ENCODE measurements at places on chromosomes 12 and 14.

DNA sequence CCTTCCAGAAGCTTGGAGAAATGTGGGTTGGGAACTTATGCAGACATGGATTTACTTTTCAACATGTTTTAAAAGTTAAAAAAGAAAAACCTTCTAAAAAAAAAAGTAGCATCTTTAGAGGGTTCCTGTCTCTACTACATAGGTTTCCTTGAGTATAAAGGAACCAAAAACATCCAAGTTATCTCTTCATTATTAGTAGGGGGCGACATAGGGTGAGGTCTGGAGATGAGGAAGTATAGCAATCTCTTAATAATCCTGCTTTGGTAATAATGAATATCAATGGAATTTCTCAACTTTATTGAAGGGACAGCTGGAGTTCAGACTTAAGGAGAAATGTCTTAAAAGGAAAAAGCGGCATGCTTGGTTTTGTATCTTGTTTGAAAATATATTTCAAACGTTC, 6.5 kb upstream of the PLXNC1 start:
- DNase-seq, result no peak

- no peak for DNase-seq
Measured at GRCh38 chr14:32378284-32378683, 49.2 kb downstream of the AKAP6 start.

DNA sequence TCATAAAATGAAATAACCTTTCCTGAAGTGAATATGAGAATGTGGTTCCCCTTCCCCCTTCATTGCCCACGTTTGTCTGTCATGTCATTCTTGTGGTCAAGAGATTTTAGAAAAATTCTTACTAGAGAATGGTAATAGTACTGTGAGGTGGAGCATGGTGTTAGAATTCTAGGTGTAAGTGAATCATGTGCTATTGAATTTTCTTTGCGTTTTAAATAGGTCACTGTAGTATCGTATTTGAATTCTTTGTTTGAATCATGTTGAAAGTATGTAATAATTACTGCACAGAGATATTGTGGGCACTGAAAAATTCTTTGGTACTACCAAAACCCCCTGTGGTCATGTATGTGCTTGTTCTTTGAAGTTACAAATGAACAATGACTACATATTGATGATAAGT, 49.9 kb downstream of the FUT8 start:
- DNase-seq, result peak; percentile 24

DNA sequence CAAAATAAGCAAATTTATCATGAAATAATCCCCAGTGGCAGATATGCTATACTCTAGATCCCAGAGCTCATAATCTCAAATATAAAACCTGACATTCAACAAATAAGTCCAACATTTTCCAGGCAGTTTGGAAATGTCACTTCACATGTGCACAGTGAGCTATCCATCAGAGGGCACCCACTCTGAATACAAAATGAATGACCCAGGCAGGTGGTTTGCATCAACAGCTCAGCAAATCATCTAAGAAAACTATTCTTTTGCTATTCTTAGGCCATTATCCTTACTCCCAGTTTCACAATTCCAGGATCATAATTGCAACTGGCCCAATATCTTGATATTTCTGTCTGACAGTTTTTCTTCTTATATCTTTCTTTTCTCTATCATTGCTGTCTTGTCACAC, 38.5 kb downstream of the TRIM9 start:
- no peak for DNase-seq

DNA sequence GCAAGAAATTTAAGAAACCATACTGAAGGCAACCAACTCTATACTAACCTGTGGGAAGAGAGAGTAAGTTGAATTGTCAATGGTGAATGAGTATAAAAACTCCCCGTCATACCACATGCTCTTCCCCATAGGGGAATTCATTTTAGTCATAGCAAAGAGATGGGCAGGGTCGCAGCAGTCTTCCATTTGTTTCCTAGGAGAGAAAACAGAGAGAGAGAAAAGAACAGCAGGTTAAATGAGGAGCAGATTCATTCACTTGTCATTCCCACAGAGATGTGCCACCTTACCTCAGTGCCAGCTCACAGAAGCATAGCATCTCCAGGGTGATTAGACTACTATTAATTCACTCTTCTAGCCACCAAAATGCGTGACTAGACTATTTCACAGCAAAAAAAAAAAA, 47.4 kb downstream of the ST8SIA1 start:
- no peak for DNase-seq

DNA sequence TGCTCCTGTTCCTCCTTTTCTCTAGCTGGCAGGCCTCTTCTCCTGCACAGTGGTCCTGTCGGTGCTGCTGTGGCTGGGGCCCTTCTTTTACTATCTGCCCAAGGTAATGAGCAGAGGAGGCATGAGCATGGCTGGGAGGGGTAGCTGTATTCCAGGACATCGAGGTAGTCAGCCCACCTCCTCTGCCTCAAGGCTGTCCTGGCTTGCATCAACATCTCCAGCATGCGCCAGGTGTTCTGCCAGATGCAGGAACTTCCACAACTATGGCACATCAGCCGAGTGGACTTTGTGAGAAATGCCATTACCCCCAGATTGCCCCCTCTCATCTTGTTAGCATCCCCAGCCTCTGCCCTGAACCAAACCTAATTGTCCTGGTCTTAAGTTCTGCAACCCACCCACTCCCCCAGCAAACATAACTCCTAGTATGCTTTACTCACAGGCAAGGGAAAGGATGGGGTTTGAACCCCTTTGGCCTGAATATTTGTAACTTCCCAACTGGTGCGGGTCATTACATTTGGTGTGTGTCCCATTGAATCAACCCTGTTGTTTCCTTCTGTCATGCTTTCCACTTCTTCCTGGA, 9.1 kb downstream of the B4GALNT1 start:
- DNase-seq, result no peak

DNA sequence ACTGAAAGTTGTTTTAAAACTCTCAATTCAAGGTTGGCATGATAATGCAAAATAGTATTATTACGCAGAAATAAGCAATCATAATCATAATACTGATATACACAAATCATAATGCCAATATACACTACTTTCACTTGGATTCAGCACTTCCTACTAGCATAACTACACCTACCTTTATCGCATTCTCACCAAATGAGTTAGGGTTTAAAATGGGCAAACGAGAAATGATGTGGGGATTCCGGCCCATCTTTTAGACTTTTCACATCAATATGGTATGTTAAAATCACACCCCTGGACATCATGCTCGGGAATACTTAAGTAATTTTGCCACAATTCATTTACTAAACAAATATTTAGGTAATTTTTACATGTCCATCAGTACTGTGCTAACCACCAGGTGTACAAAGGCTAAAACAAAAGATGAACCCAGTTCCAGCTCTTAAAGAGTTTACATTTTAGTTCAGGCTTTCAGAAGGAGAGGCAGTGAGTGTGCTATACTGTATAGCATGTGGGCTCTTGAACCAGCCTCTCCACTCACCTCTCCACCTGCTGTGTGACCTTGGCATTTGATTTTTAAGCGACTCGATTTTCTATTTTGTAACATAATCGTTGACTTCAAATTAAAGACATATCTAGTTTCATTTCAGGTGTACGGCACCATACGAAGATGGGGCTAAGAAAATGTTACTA, 1.1 kb upstream of the USP15 start:
- no peak for DNase-seq

DNA sequence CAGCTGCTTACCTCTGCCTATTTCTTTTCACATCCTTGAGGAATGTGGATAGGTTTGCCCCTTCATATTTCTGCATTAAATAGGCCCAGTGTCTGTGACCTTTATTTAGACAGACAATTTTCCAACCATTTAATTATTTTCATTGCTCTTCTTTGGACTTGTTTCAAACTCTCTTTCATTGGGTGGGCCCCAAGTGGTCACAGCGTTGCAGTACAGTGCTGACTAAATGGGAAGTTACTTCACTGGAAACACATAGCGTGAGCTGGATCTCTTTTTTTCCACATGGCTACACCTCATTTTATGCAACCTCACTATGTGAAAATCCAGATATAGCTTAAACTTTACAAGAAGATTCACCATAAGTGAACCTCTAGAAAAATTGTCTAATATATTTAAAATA, 438.9 kb downstream of the ADAMTS20 start:
- no peak for DNase-seq

- DNase-seq, result no peak
Measured at GRCh38 chr12:14849661-14850060, 6.3 kb upstream of the ART4 start.

DNA sequence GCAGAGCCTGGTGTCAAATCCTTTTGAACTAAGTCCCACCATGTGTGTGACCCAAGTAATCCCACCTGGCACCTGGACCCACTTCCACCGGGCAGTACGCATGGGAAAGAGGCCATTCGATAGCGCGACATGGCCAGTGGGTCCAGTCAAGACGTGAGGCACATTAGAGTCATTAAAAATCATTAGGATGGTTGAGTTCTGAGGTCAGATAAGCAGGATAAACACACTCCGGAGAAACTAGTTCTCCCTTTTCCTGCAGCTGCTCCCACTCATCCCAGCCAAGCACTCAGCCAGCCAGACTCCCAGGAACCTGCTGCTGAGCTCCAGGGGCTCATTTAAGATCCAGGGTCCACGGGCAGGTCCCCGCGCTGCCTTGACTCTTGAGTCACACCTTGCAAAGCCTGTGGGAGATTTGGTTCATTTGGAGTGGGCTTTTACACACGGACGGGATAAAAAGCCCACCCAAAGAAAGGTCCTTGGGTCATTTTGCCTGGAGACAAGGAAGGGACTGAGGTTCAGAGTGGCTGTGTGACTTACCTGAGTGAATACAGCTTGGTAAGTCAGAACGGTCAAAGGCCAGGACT, 313.9 kb downstream of the BCL11B start:
- no peak for DNase-seq

DNA sequence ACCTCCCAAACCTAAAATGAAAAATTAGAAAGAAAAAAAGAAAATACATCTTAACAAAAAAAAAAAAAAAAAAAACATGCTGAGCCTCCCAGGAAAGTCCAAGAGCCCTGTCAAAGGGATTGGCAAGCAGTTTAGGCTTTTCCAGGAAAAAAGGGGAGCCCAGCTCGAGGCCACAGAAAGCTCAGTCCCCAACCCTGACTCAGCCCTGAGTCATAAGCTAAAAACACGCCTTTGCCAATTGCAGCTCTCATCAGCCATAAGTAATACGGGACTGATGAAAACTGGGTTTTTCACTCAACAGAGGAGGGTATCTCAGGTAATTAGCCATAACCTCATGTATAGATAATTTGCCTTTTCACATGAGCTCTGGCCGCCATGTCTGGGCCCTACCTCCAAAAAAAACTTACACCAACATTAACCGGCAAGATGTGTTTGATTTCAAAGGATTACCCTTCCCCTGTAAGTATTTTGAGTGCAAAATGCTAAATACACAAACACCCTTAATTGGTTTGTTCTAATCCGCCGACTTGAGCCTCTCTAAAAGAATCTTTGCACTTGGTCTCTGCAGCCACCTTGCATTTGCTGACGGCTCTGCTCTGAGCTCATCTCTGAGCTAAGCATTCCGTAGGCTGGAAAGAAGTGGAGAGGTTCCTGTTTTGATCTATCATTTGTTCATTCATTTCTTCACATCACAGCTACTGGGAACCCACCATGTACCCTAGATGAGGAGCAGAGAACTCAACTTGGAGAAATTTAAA, 319.2 kb downstream of the BCL11B start:
- DNase-seq, result no peak

GRCh38 chr12:27822076-27822712, 42.2 kb upstream of the MANSC4 start:
- peak; percentile 73 for DNase-seq

DNA sequence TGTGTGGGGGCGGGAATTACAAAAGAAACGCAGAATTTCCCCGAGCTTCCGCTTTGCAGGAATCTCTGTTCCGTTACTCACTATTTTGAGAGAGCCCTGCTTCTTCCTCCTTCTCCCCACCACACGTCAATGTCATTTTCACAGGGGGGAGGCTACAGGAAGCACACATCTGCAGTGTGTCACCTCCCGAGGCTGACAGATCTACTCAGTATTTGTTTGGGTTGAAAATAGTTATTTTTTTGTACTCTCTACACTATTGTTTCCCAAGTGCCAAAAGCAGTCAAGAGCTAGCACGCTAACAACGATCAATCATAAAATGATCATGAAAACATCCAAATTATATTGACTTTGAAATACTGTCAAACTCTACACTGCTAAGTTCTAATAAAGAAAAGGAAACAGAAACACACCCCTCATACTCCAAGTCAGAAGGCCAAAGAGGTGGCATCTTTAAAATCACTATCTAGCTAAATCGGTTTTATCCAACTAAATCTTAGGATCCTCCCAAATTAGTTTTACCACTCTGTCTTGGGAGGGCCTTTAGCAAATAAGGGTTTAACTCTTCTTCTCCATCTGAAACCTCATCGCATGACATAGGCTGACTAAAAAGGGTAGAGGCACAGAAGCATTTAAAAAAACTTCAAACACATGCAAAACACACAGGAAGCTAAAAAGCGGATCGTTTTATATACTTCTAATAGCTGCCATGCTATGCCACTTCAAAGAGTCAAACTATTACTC, 51.8 kb downstream of the FOXN3 start:
- peak; percentile 48 for DNase-seq

DNA sequence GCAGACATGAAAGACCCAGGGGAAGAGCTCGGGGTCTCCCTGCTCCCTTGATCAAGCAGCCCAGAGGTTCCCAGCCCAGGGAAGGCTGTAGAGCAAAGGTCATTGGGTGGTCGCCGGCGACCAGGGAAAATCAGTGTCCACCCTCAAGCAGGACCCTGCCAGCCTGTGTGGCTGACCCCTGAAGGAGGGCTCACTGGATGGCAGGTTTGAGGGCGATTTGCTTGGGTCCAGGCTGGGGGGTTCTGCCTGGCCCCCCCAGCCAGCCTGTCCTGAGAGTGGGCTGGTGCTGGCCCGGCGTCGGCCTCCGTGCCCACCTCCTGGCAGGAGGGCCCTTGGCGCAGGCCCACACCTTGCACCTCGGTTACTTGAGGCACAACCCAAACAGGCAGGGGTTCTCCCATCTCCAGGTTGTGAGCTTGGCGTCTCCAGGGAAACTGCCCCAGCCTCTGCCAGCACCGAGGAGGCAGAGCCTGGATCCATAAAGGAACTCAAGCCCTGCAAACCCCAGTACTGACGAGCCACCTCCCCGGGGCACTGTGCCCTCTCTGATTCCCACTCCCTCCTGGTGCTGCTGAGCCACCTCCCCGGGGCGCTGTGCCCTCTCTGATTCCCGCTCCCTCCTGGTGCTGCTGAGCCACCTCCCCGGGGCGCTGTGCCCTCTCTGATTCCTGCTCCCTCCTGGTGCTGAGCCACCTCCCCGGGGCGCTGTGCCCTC, 329.0 kb upstream of the SFSWAP start:
- no peak for DNase-seq

- no peak for DNase-seq
Measured at GRCh38 chr12:89927226-89927698, 218.6 kb upstream of the ATP2B1 start.

DNA sequence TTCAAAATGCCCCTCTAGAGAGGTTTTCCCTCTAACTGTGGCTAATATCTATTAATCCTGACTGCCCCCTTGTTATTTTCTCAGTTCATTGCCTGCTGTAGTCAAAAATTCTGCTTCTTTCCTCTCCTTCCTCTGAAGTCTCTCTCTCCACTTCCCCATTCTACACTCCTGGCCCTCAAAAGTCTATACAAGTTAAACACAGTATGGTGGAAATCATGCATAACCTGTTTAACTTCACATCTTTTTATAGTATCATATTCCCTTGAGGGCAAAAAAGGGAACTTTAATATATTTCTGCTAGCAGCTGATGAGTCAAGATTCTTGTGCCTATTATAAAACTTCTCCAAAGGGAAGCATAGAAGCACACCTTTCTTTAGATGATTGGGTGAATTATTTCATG, 16.7 kb downstream of the GRIP1 start:
- DNase-seq, result no peak

Measured in activated CD4-positive, alpha-beta T cell treated with anti-CD3 and anti-CD28 coated beads, Interleukin-2, amount 50 U/mL, for 48 hours (primary cell).